Uterus (tissue), 4 donors: ENCODE measurements at places on chromosomes 6 and 20. TPM values are rescaled to one million over a fixed set of nuclear protein-coding genes. Genes with fewer than 3 reads are reported as not detected.

GRCh38 chr6:24666097-24666640, 530 bp downstream of the TDP2 start:
- H3K27me3 ChIP-seq = no peaks in the 10 kb centered on the region
- H3K4me1 ChIP-seq = peaks cover 6% of the 10 kb centered on the region

MTCH1 gene
- 139 TPM for total RNA-seq

DNA sequence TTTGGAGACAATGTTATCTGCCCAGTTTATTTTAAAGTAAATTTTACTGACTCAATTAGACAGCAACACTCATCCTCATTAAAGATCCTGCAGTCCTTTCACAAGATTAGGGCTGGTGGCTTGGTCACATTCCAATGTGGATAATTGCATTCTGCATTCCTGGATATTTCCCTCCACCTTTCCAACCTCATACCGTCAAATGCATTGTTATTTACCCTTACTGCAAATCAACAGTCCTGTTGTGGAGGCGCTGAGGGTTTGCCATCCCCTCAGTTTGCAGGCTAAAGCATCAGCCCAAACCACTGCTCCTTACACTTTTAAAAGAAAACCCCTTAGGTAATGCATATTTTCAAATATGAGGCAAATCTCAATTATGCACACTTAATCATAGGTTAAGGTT, 5.4 kb downstream of the CITED2 start:
- peak overlapping the region; percentile 95 for H3K27ac ChIP-seq
- no peak for DNase-seq
- peaks cover 4% of the 10 kb centered on the region for H3K4me1 ChIP-seq

GRCh38 chr6:7505189-7505699, 36.2 kb upstream of the DSP start:
- no peaks in the 10 kb centered on the region for H3K36me3 ChIP-seq
- no peaks in the 10 kb centered on the region for H3K4me1 ChIP-seq
- no peaks in the 10 kb centered on the region for H3K27me3 ChIP-seq
- H3K27ac ChIP-seq = no peak overlapping the region
- no peak for DNase-seq

DNA sequence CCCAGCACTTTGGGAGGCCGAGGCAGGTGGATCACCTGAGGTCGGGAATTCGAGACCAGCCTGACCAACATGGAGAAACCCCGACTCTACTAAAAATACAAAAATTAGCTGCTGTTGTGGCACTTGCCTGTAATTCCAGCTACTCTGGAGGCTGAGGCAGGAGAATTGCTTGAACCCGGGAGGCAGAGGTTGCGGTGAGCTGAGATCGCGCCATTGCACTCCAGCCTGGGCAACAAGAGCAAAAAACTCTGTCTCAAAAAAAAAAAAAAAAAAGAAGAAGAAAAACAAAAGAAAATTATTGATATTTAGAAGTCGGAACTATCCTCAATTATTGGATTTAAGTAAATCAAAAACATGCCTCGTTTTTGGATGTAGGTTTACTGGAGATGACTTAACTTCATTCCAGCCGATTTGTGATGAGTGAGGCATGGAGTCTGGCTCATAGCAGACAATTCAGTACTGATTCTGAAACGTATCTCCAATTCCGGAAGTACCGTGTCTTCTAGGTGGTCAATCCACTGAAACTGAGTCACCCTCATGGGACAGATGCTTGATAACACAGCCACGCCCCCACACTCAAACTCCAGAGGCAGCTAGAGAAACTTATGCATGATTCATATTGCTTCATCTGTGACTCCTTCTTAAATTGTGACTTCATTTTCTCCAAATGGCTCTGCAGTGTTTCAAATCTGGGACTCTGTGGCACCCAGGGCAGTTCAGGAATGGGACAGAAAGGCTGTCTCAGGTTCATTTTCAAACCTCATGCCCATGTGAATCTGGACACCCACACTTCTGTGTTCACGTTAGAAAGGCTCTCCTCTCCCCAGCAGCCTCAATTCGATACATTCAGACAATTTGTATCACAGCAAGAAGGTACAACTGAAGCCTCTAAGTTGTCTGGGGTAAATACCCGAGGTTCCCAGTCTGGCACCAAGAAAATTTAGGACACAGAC, 110.4 kb upstream of the ARMC2 start:
- H3K27me3 ChIP-seq = no peaks in the 10 kb centered on the region
- no peaks in the 10 kb centered on the region for H3K36me3 ChIP-seq
- H3K27ac ChIP-seq = no peak overlapping the region
- no peak overlapping the region for H3K4me3 ChIP-seq
- DNase-seq = peak; percentile 64

GRCh38 chr20:36149469-36149868, 5.1 kb upstream of the EPB41L1 start:
- no peak for DNase-seq
- no peak overlapping the region for H3K27ac ChIP-seq
- no peaks in the 10 kb centered on the region for H3K36me3 ChIP-seq
- H3K4me1 ChIP-seq = no peaks in the 10 kb centered on the region
- no peaks in the 10 kb centered on the region for H3K27me3 ChIP-seq
- no peak overlapping the region for H3K4me3 ChIP-seq

DNA sequence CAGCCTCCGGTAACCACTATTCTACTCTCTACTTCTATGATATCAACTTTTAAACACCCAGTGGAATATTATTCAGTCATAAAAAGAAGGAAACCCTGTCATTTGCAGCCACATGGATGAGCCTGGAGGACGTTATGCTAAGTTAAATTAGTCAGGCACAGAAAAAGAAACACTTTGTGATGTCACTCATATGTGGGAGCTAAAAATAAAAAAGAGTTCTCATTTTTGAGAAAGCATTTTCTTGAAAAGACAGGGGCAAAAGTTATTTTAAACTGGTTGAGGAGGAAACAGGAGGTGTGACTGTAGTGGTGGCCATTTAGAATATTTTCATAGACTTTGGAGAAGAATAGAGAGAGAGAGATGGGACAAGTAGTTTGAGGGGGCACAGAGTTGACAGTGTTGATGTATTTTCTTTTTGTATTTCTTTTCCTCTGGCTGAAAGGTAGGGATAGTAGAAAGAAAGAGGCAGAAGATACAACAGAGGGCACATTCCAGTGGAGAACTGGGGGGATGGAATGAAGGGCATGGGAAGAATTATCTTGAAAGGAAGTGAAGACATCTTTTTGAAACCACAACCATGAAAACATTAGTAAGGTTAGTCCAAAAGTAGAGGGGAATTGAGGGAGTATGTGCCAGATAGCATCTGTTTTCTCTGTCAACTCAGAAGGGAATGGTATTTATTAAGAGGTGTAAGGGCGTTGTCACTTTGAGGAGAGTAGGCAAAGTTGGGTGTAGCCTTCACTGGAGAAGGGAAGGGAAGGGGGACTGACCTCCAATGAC, 181.3 kb upstream of the GMDS start:
- H3K4me1 ChIP-seq = no peaks in the 10 kb centered on the region
- H3K27me3 ChIP-seq = no peaks in the 10 kb centered on the region
- no peak overlapping the region for H3K4me3 ChIP-seq
- no peak for DNase-seq

DNA sequence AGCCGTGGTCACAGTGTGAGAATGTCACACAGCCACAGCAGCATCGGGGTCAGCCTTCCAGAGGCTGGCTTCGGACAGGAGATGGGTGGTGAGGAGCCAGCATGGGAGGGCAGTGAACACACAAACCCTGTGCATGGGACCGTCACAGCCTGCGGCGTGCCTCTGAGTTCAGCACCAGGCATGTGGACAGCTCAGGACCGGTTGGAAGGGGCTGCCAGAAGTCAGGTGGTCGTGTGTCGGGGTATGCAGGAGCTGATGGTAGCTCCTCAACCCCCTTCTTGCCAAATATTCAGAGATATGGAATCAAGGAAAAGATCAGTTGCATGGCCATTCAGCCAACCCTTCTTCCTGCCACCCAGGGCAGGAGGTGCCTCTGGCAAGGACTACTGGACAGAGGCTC, 28.2 kb downstream of the MYT1 start:
- no peak overlapping the region for H3K27ac ChIP-seq
- no peaks in the 10 kb centered on the region for H3K36me3 ChIP-seq
- no peaks in the 10 kb centered on the region for H3K27me3 ChIP-seq
- H3K4me3 ChIP-seq = no peak overlapping the region
- DNase-seq = no peak
- no peaks in the 10 kb centered on the region for H3K4me1 ChIP-seq

- H3K27me3 ChIP-seq = no peaks in the 10 kb centered on the region
- no peaks in the 10 kb centered on the region for H3K36me3 ChIP-seq
- peaks cover 16% of the 10 kb centered on the region for H3K4me1 ChIP-seq
- peak overlapping the region; percentile 83 for H3K27ac ChIP-seq
- DNase-seq = no peak
Measured at GRCh38 chr6:169293196-169293595, 39.5 kb upstream of the THBS2 start.

SRMS gene
- not detected for total RNA-seq

DNA sequence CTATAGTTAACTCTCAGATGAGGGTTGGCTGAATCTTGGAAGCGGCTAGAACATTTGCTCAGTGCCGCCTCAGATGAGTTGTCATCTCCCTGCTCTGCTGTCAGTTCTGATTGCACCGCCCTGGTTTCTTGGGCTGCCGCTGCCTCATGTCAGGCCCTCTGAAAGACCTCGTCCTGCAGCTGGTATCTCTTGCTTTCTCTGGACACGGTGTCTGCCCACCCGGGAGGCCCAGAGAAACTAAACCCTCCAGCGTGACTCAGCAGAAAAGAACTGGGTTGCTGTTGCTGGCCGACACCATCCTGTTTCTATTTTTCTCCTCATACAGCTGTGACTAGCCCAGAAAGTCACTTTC, 355.4 kb downstream of the CD83 start:
- H3K4me1 ChIP-seq = no peaks in the 10 kb centered on the region
- no peaks in the 10 kb centered on the region for H3K36me3 ChIP-seq
- no peak overlapping the region for H3K4me3 ChIP-seq
- no peaks in the 10 kb centered on the region for H3K27me3 ChIP-seq

BMP2 gene
- total RNA-seq = 17.0 TPM

DNA sequence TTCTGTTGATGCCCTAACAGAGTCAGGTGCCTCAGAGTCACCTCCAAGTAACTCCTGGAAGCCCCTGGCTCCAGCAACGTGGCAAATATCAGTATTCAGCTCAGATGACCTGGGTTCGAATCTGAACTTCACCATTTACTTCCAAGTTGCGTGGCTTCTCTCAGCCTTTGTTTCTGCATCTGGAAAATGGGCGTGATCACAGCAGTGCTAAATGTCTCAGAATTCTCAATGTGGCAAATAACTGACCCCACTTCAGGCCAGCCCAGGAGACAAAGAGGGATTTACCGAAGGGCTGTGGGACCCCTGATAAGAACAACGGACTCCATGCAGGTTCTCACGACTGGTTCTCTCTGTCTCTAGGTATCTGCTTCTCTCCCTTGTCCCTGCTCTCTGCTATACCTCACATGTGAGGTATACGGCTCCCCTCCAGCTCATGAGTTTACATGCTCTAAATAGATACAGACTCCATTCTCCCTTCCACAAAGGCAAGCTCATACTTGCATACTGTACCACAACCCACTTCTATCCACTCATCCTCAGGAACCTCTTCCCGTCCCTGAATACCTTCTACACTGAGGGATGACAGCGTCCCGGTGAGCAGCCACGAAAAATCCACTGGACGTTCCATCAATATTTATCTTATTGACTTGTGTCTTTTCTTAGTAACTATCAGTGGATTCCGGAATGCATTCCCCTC, 84.1 kb downstream of the SNX5 start:
- H3K4me3 ChIP-seq = no peak overlapping the region
- DNase-seq = no peak
- no peaks in the 10 kb centered on the region for H3K27me3 ChIP-seq
